Umbilical cord (tissue), 2 donors: ENCODE measurements at places on chromosomes 11 and 22.

GRCh38 chr11:47004595-47005033, 68.1 kb downstream of the CSTPP1 start:
- DNase-seq: peak; percentile 99

DNA sequence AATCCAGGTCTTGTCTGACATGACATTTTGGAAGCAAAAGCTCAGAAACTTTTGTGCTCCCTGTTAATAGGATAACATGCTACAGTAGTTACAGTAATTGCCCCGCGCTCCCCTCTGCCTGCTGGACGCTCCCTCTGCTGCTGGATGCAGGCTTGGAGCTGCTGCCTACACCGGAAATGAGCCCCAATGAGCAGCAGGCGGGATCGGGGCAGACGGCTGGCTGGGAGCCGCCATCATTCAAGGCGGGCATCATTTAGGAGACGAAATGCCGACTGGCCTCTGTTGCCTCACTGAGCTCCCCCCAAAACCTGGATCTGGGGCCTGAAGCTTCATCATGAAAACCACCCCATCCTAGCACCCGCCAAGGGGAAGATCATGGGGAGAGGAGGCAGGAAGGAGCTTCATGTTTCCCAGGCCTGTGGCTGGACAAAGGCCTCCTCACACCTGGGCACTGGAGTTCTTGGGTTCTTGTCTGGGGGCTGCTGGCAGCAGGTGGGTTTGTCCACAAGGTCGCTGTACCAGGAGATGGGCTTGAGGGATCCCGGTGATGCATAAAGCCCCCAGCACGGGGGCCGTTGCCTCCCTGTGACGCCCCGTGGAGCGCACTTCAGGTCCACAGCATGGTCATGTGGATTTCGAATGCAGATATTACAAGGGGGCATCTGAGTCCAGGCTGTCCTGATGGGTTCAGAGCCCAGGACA, 664.3 kb downstream of the BRD1 start:
- no peak for DNase-seq

DNA sequence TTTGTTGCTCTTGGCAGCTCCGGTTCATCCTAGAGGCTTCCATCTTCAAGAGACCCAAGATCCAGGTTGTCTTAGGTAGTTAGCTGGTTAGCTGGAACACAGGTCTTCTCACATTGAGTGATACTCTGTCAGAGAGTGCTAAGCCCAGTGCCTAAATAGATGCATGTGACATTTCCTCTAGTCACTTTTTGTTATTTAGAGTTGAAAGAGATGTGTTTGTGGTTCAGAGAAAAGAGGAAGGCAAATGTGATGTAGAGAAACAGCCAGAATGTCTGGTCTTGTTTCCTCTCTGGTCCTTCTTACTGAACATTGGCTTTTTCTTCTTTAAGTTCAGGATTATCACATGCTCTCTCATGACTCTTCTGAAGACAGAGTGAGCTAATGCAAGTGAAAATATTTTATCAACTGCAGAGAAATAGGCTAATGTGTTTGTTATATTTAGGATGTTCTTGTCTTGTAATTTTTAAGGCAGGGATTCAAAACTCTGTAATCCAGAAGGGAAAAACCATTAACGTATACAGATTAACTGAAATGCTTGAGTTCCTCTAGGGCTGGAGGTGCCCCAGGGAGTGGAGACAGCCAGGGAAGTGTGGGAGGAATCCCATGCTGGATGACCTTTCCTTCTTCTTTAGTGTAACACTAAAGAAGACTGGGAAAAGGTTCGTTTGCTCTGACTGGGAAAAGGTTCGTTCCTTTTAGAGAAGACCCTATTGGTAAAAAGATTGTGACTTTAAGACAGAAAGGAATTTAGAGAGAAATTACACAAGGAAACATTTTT, 75.4 kb downstream of the SWAP70 start:
- no peak for DNase-seq

DNA sequence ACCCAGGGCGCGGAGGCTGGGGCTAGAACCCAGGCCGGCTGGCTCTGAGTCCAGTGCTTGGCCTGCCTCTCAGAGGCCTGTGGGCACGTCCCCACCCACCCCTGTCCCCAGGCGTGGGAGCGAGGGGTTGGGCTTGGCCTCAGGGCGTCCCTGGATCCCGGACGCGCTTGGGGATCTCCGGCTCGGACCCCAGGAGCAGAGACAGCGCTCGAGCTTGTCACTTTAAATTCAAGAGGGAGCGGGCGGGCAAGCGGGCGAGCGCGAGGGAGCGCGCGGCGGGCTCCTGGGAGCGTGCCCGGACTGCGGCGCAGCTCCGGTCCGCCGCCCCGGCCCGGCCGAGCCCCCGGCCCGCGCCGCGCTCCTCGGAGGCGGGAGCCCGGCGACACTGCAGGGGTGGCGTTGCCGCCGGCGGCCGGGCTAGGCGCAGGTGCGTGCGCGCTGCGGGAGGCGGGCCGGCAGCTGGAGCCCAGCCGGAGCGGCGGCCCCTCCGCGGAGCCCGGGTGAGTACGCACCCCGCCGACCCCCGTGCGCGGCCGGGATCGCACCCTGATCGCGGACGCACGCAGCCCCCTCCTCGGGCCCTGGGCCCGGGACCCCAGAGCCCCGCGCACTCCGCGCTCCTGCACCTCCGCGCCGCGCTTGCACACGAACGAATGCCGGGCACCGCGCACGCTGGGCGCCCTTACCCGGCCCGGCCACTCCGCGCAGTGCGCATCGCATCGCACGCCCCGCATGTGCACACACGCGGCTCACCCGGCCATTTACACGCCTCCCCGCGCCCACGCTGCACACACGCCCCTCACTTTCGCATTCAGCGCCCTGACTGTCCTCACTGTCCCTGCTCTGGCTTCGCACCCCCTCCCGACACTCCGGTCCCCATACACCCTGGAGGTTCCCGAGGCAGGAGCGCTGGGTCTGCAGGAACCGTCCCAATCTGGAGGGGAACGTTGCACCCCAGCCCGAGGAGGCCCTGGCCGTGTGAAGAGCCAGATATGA, at the start of gene SYT12:
Gene SYT12, plus strand, starts transcription at position 174 of the 996 bp plus-strand sequence. CDS start 7,011 bp downstream, outside the sequence.
- no peak for DNase-seq

GRCh38 chr22:48402591-48403031, 1425.1 kb downstream of the BRD1 start:
- DNase-seq: no peak

DNA sequence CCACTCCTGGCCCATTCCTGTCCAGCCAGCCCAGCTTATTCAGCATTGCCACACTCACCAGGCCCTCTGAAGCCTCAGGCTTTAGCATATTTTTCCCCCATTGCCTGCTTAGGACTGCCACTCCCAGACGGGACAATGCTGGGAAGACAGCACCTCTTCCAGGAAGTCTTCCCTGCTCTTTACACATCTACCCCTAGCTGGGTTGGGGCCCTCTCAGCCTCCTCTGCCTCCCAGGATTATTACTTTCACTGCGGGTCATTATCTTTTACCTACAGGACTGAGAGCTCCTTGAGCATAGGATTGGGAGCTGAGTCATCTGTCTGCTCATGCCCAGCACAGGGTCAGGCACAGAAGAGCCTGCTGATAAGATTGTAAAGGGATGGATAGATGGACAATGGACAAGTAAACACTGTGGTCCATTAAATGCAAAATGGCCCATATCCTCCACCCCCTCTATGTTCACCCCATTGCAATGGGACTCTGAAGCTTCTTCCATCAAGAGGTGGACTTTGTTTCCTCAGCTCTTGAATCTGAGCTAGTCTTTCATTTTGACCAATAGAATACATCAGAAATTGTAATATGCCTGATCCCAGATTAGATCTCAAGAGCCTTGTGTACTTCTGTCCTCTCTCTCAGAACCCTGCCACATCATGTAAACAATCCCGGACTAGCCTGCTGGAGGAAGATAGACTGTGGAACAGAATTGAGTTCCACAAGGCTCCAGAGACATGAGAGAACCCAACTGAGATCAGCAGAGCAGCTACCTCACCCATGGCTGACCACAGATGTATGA, 32.0 kb upstream of the LRRC32 start:
- no peak for DNase-seq

DNA sequence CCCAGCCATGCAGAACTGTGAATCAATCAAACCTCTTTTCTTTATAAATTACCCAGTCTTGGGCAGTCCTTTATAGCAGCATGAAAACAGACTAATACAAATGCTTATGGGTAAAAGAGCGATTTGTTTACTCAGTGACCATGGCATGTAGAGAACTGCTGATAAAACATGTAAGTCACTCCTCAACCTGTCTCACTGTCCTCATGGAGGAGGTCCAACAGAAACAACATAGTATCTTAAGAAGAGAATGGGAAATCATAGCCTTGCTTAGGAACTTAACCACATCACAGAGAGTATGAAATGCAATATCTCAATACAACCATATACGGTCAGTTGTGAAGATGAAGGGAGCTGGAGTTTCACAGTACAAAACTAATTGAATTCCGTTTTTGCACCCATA, 1734.0 kb upstream of the RAG2 start:
- no peak for DNase-seq

DNA sequence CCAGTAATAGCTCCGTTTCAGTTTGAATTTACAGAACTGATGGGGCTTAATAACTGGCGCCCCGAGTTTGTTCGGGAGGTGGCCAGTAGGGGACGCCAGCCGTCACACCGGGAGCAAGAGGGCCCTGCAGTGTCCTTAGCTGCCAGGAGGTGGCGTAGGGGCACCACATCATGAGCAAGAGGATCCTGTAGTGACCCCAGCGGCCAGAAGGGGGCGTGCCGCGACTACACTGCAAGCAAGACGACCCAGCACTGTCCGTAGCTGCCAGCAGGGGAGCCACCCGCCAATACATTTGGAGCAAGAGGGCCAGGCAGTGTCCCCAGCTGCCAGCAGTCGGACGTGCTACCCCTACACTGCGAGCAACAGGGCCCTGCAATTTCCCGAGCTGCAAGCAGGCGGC, 663.7 kb upstream of the B3GAT1 start:
- peak; percentile 4 for DNase-seq
